ENCODE measurements at places on chromosomes 2 and 18.

DNA sequence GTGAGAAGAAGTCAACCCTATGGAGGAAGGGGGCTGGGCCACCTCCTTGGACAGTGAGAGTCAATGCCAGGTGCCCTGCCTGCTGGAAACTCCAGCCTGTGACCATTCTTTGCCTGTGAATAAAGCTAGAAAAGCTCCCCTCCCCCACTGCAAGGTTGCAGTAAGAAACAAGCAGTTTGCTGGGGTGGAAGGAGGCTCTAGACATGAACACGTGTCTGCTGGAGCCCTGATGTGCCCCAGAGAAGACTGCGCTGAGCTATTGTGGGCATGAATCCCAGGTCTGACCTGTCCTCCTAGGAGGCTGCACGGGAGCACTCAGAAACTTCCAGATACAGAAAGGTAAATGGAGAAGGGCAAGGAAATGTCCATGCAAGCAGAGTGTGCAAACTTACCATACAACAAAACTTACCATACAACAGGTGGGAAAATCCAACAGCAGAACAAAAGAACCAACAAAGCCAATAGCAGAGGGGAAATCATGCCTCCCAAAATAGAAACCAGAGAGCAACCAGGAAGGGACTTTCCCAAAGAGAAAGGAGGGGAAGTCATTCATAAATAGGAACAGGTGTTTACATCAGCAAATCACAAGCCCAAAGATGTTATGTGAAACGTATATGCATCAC lies 278.7 kb downstream of the BCL2 start:
- DNase-seq: peak; percentile 38

DNA sequence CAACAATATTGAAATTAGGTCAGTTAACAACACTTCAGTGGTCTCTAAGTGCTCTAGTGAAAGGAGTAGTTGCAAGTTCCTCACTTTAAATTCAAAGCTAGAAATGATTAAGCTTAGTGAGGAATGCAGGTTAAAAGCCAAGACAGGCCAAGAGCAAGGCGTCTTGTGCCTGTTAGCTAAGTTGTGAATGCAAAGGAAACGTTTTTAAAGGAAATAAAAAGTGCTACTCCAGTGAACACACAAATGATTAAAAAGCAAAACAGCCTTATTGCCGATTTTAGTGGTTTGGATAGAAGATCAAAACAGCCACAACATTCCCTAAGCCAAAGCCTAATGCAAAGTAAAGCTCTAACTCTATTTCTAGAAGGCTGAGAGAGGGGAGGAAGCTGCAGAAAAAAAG lies 44.7 kb downstream of the ANTXR1 start:
- no peak for DNase-seq

- DNase-seq: no peak
Observed at GRCh38 chr2:58715344-58715743, 474.2 kb upstream of the FANCL start.

DNA sequence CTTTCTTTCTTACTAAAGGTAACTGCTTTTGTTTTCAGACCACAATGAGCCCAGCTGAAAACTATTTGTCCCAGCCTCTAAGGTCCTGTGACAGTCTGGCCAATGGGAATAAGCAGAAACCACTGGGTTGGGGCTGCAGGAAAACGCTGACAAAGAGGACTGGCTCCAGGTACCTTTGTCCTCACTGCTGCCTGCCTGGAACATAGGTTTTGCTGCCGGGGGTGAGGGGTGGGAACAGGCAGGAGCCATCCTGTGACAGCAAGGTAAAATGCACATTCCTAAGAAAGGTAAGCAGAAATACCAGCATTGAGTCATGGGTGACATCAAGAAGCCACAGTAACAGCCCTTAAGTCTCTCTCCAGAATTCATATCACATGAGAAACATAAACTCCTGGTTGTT lies 21.6 kb downstream of the PTPN2 start:
- DNase-seq: no peak

DNA sequence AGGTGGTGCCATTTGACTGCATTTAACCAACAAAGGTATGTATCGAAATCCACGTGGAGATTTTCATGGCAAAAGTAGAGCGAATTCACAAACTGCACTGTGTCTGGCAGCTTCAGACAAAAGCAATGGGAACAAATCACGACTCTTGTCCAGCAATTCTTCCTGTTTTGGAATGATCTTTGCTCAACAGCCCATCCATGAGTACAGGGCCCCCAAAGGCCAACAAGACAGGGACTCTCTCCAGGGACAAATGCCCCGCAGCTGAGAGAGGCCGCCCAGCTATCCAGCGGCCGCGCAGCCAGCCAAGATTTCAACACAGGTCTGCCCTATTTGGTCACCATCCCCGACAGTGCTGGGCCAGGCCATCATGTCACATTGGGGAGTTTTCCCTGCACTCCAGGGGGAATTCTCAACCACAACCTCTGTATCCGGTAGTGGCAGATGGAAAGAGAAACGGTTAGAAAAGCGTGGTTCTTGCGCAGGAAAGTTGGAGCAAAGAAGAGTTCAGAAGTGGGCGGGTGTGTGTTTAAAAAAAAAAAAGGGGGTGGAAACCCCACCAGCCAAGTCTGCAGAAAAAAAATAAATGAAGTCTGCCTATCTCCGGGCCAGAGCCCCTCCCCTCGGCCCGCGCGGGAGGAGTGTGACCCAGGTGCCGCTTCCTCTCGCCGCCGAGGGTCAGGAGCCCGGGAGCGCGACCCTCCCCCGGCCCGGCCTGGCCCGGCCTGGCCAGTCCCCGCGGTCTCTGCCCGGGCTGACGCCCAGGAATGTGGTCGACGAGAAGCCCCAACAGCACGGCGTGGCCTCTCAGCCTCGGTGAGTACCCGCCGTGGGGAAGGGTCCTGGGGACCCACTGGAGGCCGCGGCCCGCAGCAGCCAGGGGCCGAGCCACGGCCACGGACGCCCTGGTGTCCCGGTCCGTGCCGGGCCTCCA lies at the start of gene GYPC:
Gene GYPC (plus strand): TSS at position 659 of the 931 bp plus-strand sequence. CDS start 106 bp downstream, at position 765.
- peak; percentile 98 for DNase-seq

DNA sequence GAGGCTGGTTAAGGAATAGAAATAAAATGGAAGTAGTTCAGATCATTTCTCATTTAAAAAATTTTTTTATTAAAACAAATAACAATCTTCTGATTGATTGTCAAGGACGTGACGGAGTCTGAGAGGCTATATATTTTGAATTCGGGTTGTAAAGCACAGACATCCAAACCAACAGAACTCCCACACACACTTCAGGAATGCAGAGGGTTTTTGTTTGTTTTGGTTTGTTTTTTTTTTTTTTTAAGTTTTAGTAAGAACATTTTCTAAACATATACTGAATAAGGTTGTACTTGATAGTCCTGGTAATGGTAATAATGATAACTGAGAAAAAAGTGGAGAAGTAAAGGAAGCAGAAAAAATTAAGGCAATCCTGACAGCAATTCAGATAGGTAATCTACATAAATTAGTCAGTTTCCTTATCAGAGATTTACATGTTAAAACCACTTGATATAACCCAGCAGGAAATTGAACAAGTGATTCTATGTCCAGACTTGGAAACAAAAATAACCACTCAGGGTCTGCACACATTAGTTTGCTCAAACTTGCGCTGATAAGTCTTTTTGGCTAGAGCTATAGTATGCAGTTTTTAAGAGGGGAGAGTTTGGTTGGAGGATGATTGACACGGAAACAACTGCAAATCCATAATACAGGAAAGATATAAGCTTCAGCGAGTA lies 51.5 kb upstream of the CTAGE1 start:
- no peak for DNase-seq

DNA sequence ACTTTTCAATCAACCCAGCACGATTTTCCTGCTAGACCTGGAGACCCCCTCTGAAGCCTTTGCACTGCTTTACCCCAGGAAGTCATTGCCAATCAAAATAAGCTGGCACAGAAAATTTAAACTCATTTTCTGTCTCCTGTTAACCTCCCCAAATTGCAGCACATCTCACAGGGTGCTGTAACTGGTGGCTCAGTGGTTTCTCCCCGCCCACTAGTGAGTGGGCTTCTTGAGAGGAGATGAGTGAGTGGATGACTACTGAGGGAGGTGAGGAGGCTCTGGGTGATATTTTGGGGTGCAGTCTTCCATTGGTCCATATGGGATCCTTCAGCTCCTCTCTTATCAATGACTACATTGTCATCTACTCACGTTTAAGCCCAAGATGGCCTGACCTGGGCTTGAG lies 239.8 kb upstream of the HS6ST1 start:
- DNase-seq: peak; percentile 51

DNA sequence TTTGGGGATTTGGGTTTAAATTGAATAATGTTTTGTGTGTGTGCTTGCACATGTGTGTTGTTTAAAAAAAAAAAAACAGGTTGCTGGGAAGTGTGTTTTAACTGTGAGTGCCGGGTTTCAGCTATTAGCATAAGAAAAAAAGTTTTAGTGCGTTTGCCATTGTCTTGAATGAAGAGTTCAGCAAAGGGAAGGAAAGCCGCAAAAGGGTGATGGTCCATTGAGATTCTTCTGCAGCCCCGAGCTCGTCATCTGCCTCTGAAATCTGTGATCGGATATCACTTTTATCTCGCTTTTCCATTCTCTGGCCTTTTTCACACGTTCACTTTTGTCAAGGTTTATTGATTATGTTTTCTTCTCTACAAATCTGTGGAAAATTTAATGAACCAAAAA lies 4.7 kb downstream of the GLI2 start:
- DNase-seq: no peak

DNA sequence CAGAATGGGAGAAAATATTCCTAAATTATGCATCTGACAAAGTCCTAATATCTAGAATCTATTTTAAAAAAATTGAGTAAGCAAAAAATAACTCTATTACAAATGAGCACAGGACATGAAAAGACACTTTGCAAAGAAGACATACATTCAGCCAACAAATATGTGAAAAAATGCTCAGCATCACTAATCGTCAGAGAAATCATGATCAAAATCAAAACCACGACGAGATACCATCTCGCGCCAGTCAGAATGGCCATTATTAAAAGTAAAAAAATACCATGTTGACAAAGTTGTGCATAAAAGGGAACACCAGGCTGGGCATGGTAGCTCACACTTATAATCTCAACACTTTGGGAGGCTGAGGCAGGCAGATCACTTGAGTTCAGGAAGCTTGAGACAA lies 63.5 kb downstream of the EVA1A start:
- DNase-seq: no peak

GRCh38 chr2:231299267-231299666 lies 96.2 kb upstream of the B3GNT7 start:
- DNase-seq: peak; percentile 78

DNA sequence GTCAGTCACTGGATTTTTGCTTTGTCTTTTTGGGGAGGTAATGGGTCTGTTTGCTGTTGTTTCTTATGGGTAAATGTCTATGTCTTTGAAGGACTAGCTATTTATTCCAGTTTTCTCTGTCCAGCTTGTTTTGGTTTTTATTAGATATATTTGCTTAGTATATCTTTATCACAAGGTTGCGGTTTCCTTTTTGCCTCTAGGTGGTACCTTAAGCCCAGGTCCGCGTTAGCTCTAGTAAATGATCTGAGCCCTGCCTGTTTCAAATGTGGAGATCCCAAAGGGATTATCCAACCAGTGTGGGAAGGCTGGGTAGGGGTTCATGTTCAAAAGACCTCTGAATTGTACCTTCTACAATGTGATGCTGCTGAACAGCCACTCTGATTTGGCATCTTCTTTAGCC lies 114.5 kb downstream of the MYO3B start:
- no peak for DNase-seq

- DNase-seq: no peak
Observed at GRCh38 chr2:79715338-79715737, 202.5 kb downstream of the CTNNA2 start.

DNA sequence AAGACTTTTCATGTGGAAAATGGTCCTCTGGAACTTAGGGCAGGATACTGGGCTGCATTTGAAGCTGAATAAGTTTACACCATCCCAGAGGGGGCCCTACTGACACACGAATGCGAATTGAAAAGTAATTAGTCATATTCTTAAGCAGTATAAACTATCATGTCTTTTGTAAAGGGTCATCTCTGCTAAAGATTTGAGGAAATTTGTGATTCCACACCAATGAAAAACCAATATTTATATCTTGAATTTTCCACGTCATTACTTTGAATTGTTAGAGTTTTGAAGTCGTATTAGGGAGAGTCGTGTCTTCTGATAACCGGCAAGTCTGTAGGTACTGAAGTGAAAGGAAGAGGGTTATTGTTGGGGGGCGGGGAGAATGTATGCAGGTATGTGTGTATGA lies 4.1 kb upstream of the OTX1 start:
- no peak for DNase-seq

DNA sequence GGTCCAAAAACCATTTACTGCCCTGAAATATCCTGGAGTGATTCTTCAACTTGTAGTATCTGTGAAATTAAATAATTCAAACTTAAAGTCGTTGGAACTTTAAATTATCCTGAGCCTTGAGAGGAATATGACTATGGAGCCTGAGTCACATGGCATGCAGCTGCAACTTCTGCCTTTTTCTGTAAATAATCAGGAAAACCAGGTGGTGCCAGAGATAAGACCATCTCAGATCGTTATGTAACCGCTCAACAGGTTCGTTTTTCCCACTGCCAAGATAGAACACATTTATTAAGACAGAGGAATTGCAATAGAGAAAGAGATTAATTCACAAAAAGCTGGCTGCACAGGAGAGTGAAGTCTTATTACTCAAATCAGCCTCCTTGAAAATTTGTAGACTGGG lies 876.5 kb downstream of the SUCLG1 start:
- no peak for DNase-seq

GRCh38 chr2:50691513-50691912 lies 340.4 kb downstream of the NRXN1 start:
- no peak for DNase-seq

Measured in suppressor macrophage treated with lipopolysaccharide for 4 hours (primary cell).